ENCODE measurements at places on chromosomes 5 and 9. TPM values are rescaled to one million over a fixed set of nuclear protein-coding genes. Genes with fewer than 3 reads are reported as not detected.

Gene PCDHGC3
- polyA plus RNA-seq: 246 TPM

Gene ARID3C
- not detected for polyA plus RNA-seq

Gene CTXN3
- polyA plus RNA-seq: 3.0 TPM

Gene IFNA21
- not detected for polyA plus RNA-seq

Gene UAP1L1
- 24.1 TPM for polyA plus RNA-seq

Gene MAP1B
- polyA plus RNA-seq: 158 TPM

Gene LAMC3
- 11.2 TPM for polyA plus RNA-seq

Gene SOWAHA
- 9.5 TPM for polyA plus RNA-seq

Gene SV2C
- polyA plus RNA-seq: 0.53 TPM

Gene FOXD4L6
- polyA plus RNA-seq: 0.51 TPM

Gene MAMDC2
- 0.31 TPM for polyA plus RNA-seq

Gene FOXD4L4
- polyA plus RNA-seq: not detected
